ENCODE measurements at places on chromosomes 2 and 18.
A peak's percentile ranks its signal among the peaks of the same experiment; 100 is the strongest.

DNA sequence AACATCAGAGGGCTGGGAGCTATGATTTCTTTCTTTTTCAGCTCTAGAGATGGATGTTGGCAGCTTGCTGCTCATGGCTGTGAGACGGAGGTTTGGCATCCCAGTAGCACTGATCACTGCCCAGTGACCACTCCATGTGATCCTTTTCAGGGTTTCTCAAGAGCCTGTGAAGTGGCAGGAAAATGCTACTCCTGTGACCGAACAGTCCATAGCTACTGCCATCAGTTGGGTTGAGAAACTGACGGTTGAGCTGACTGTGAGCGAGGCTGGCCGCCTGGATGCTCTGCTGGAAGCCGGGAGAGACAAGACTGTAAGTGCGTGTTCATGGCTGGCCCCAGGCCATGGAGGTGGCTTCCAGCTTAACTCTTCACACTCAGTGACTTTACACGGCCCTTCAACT, 34.2 kb downstream of the VWA3B start:
- DNase-seq = no peak

GRCh38 chr2:213036836-213037235, 114.6 kb downstream of the IKZF2 start:
- DNase-seq = no peak

DNA sequence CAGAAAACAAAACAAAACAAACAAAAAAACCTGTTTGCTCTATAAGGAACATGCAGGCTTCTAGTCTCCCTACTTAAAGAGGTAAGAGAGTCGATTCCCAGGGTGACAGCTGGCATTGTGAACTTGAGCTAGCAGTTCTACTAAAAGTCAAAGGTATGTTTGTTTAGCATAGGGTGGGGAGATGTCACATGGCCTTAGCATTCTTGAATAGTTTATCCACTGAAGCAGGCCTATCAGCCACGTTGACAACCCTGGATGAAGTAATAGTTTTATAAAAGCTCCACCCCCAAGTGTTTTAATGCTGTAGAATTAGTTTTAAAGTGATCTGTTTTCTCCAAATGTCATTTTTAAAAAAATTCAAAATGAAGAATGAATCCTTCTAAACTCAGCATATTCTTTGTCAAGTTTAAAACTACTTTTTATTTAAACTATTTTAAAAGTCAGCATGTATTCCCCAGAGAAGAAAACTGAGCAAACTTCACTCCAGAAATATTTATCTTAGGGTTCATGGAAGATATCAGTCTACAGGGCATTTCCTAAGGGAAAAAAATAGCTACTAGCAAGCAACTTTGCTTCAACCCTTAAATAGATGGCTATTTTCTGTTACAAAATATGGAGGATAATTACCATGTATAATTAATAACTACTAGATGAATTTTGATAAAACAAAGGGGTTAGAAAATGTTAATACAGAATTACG, 1.7 kb downstream of the MYOM1 start:
- DNase-seq = peak; percentile 86

- DNase-seq = no peak
Measured at GRCh38 chr18:8865934-8866333, 160.6 kb downstream of the MTCL1 start.

DNA sequence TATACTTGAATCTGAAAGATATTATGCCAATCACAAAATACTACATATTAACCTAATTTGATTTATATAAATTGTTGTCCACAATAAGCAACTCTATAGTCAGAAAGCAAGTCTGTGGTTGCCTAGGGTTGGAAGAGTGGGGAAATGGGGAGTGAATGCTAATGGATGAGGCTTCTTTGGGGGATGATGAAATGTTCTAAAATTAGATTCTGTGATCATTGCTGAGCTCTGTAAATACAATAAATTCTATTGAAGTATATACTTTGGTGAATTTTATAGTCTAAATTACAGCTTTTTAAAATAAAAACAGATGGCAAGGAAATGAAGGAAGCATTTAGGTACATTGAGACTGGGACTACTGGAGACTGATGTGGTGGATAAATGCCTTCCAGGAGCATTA, 275.5 kb downstream of the MBD2 start:
- DNase-seq = no peak

Measured in LoVo (cell line).